ENCODE measurements at places on chromosomes 3 and 15. TPM values are rescaled to one million over a fixed set of nuclear protein-coding genes. Genes with fewer than 3 reads are reported as not detected.

The FANCD2OS gene
- 0.94 TPM for polyA plus RNA-seq

The TRH gene
- polyA plus RNA-seq = 0.10 TPM

The ZNF774 gene
- polyA plus RNA-seq = 0.54 TPM

The GOLGA6D gene
- polyA plus RNA-seq = 0.71 TPM

- no peaks in the 10 kb centered on the region for H3K36me3 ChIP-seq
- no peaks in the 10 kb centered on the region for H3K27me3 ChIP-seq
- H3K4me3 ChIP-seq = no peak overlapping the region
- DNase-seq = no peak
Observed at GRCh38 chr15:44243141-44243540, 45.4 kb upstream of the GOLM2 start.

DNA sequence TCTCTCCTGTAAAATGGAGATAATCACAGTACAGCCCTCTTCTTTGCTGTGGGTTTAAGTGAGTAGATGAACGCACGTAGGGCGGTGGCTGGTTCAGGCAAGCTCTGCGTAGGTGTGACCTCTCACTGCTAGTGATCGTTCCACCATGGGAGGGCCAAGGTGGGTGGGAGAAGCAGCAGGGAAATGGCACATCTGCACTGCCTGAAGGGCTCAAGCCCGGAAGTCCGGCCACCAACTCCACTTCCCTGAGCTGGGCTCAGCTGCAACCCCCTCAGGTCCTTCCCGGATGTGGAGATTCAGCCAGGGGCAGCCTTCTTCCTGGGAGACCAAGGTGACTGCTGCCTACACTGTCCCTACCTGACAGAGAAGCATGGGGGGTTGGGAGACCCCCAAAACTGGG is 102.9 kb downstream of the ADCY5 start:
- H3K4me1 ChIP-seq = peaks cover 10% of the 10 kb centered on the region
- H3K27me3 ChIP-seq = no peaks in the 10 kb centered on the region
- H3K27ac ChIP-seq = no peak overlapping the region
- H3K36me3 ChIP-seq = no peaks in the 10 kb centered on the region
- H3K4me3 ChIP-seq = no peak overlapping the region
- no peak for DNase-seq

GRCh38 chr3:115359536-115359935 is 212.4 kb upstream of the ZBTB20 start:
- no peak overlapping the region for H3K27ac ChIP-seq
- no peak for DNase-seq
- no peaks in the 10 kb centered on the region for H3K27me3 ChIP-seq
- peaks cover 9% of the 10 kb centered on the region for H3K4me1 ChIP-seq
- no peaks in the 10 kb centered on the region for H3K36me3 ChIP-seq

DNA sequence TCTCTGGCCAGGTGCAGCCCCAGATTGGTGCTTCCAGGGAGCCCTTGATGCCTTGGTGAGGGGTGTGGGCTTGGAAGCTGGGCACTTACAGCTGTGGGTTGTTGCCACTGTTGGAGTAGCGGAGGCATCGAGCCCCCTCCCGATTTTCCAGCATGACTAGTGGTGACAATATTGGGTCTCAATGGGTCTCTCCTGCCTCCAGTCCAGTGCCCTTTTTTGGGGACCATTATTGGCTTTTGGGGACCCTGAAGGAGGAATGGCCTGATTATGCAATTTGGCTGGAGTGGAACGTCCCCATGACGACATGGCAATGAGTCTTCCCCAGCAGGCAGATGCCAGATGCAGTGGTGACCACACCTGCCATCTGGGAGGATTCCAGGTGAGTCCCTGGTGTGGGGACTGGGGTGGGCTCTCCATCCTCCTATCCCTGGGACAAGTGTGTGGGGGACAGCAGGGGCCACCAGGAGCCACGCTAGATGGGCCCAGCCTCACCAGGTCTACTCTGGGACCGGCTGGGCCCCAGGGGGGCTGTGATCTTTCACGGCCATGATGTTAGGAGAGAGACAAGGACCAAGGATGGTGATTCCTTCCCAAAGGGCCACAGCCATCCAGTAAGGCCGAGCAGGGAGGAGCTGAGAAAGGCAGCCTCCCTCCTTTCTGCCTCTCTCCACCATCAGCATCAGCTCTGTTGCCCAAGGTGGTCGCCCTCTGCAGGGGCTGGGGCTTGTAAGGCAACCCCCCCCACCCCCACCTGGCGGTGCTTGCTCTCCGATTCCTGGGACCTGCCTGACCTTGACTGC is 196.8 kb downstream of the GOLGA6L6 start:
- peaks cover 18% of the 10 kb centered on the region for H3K36me3 ChIP-seq
- H3K4me1 ChIP-seq = no peaks in the 10 kb centered on the region
- no peaks in the 10 kb centered on the region for H3K27me3 ChIP-seq
- no peak for DNase-seq

The LOXL1 gene
- 10.3 TPM for polyA plus RNA-seq

DNA sequence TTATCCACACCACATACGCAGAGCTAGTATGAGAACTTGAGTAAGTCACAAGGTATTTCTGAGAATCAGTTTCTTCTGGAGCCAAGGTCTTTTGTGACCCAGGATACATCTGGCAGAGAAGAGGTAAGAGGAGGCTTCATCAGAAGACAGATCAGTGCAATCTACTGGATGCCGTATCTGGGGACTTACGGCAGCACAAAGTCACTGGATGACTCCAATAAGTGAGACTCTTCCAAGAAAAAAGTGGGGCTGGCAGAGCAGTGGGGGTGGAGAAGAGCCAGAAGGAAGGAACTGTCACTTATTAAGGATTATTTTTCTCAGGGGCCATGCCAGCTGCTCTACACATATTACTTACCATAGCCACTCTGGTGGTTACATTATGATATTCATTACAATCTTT is 31.6 kb upstream of the UBXN7 start:
- no peaks in the 10 kb centered on the region for H3K36me3 ChIP-seq
- H3K27ac ChIP-seq = no peak overlapping the region
- no peaks in the 10 kb centered on the region for H3K4me1 ChIP-seq
- no peak overlapping the region for H3K4me3 ChIP-seq
- H3K27me3 ChIP-seq = no peaks in the 10 kb centered on the region

The GALNT15 gene
- not detected for polyA plus RNA-seq

The CCDC12 gene
- polyA plus RNA-seq = 133 TPM

- no peak overlapping the region for H3K4me3 ChIP-seq
- no peaks in the 10 kb centered on the region for H3K36me3 ChIP-seq
- no peaks in the 10 kb centered on the region for H3K4me1 ChIP-seq
- no peak overlapping the region for H3K27ac ChIP-seq
- no peak for DNase-seq
Observed at GRCh38 chr15:38877471-38877870, 312.9 kb upstream of the RASGRP1 start.

DNA sequence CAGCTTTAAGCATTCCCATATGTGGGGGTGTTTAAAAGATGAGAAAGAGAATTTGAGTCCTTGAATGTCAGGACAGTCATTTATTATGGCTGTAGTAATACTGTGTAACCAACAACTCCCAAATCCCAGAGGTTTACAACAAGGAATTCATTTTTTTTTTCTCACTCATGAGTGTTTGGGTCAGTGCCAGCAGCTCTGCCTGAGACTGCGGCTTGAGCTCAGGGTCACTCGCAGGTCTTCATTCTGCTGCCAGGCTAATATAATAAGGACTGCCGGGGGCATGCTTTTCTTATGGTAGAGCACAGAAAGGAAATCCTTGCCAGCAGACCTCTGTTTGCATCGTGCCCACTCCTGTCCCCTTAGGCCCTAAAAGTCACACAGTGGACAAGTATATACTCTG is 277.9 kb upstream of the LMCD1 start:
- no peaks in the 10 kb centered on the region for H3K36me3 ChIP-seq
- no peak overlapping the region for H3K4me3 ChIP-seq
- H3K4me1 ChIP-seq = no peaks in the 10 kb centered on the region
- no peak for DNase-seq
- H3K27ac ChIP-seq = no peak overlapping the region

DNA sequence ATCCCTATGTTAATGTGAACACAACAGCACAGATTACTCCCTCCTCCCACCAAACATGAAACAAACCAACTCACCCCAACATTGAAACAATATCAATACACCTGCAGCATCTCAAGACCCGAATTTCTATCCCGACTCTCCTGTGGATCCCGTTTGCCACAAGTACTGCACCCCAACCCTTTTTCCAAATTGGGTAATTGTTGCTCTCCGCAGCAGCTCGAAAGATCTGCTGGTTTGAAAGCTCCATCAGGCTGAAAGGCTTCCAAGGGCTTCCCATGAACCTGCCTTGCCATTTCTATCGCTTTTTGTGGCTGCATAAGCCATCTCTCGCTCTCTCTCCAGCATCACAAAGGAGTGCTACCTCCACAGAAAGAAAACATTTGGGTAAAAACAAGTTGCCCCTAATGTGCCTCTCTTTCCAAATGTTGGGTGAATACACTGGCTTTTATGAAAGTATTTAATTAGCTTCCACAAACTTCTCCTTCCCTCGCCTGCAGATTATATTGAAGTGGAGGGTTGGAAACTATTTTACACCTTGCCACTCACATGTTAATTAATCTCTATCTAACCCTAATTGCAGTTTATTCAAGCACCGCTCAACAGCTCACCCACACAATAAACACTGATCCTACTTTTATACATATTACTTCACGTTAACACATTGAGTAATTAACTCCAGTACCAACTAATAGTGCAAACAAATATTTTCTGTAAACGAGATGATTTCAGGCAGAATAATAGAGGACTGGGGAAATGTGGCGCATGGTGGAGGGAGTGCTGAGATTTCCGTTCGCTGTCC is 2.5 kb upstream of the FEZF2 start:
- peaks cover 81% of the 10 kb centered on the region for H3K4me1 ChIP-seq
- DNase-seq = peak; percentile 43
- peak overlapping the region; percentile 63 for H3K4me3 ChIP-seq
- H3K36me3 ChIP-seq = no peaks in the 10 kb centered on the region
- H3K27ac ChIP-seq = no peak overlapping the region

DNA sequence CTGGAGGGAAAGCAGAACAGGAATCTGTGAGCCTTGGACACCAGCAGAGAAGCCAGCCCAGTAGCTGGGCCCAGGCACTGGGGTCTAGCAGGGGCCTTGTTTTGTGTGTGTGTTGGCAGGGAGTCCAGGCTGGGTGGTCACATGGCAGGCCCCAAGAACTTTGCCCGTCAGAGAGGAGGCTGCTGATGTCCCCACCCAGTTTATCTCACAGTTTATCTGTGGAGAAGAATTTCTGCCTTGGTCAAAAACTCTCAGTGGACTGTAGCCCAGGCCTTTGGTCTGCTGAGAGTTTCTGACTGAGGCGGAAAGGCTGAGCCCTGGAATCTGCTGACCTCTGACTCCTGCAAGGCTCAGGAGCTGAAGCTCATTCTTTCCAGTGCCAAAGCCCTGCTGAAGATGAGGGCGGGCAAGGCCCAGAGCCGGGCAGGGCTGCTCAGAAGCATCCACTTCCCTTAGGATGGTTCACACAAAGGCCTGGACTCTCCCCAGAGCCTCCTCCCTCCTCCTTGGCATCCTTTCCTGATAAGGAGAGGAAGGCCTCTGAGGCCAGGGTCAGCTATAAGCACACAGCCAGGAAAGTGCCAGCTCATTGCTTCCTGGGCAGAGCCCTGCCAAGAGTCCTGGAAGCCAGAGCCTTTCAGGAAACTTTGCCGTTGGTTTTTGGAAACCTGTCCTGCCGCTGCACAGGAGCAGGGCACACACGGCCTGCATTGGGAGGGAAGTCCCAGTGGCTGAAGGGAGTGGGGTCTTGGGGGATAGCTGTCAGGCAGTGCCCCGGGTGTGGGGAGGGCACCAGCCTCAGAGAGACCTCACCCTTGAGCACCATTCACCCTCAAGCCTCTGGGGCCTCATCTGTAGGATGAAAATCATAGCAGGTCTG is 37.2 kb upstream of the SLCO2A1 start:
- H3K4me3 ChIP-seq = no peak overlapping the region
- no peaks in the 10 kb centered on the region for H3K36me3 ChIP-seq
- H3K27me3 ChIP-seq = no peaks in the 10 kb centered on the region
- H3K27ac ChIP-seq = no peak overlapping the region
- H3K4me1 ChIP-seq = no peaks in the 10 kb centered on the region

DNA sequence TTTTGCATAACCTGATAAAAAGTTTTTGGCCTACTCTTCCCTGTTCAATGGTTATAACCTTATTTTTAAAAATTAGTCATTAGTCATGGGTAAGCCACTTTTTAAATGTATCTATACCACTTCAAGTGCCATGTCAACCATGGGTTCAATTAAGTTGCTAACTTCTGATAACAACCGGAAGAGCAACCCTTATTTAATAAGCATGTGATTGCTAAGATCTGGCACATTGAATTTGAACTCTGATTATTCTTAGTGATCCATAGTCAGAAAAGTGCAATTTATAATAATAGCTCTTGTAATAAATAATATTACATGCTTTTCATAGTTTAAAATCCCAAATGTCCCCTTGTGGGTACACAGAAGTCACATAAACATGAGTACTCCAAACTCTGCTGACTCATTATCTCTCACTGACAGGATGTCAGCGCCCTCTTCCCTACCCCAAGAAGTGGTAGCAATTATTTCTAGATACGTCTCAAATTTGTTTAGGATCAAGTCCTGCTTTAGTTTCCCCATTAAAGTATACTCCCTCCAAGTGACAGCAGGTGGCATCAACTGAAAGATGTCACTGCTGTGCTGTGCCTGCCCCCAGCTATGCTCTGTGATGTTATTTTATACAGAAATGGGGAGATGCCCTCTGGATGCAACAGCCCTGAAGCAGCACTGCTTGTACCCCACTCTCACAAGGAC is 18.6 kb downstream of the SAMD7 start:
- no peak overlapping the region for H3K27ac ChIP-seq
- no peaks in the 10 kb centered on the region for H3K4me1 ChIP-seq
- no peak for DNase-seq
- H3K27me3 ChIP-seq = no peaks in the 10 kb centered on the region
- H3K4me3 ChIP-seq = no peak overlapping the region

The GUCA1C gene
- not detected for polyA plus RNA-seq

DNA sequence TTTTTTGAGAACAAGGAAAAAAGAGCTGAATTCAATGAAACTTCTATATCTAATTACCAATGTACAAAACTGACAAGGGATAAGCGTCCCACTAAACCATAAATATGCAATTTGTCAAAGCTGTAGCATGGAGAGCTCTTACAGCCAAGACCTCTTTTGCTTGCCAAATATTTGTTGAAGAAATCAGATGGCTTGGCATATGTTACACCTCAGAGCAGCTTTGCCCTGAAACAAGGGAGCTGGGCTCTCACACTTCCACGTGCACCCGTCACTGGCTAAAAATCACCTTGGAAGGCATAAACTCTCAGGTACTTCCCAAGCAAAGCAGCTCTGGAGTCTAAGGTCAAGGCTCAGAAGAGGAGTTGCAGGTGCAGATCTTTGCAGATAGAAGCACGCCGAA is 324.7 kb upstream of the SLCO3A1 start:
- H3K36me3 ChIP-seq = no peaks in the 10 kb centered on the region
- H3K4me1 ChIP-seq = no peaks in the 10 kb centered on the region
- H3K4me3 ChIP-seq = no peak overlapping the region
- H3K27me3 ChIP-seq = no peaks in the 10 kb centered on the region
- H3K27ac ChIP-seq = no peak overlapping the region

The C2CD4A gene
- not detected for polyA plus RNA-seq

All from GM23338 (cell line).